ENCODE measurements at places on chromosomes 12 and 14. TPM values are rescaled to one million over a fixed set of nuclear protein-coding genes. Genes with fewer than 3 reads are reported as not detected.

The C12orf76 gene
- total RNA-seq = 25.8 TPM

The MYO1A gene
- total RNA-seq = 1.4 TPM

- peak; percentile 31 for DNase-seq
Measured at GRCh38 chr14:103057372-103058163, at the start of gene CDC42BPB. TSS of gene CDC42BPB (minus strand) at chr14:103057549. CDS start at chr14:103057173, 376 bp downstream.

- no peak for DNase-seq
Measured at GRCh38 chr14:68972507-68973218, 6.4 kb downstream of the ACTN1 start.

DNA sequence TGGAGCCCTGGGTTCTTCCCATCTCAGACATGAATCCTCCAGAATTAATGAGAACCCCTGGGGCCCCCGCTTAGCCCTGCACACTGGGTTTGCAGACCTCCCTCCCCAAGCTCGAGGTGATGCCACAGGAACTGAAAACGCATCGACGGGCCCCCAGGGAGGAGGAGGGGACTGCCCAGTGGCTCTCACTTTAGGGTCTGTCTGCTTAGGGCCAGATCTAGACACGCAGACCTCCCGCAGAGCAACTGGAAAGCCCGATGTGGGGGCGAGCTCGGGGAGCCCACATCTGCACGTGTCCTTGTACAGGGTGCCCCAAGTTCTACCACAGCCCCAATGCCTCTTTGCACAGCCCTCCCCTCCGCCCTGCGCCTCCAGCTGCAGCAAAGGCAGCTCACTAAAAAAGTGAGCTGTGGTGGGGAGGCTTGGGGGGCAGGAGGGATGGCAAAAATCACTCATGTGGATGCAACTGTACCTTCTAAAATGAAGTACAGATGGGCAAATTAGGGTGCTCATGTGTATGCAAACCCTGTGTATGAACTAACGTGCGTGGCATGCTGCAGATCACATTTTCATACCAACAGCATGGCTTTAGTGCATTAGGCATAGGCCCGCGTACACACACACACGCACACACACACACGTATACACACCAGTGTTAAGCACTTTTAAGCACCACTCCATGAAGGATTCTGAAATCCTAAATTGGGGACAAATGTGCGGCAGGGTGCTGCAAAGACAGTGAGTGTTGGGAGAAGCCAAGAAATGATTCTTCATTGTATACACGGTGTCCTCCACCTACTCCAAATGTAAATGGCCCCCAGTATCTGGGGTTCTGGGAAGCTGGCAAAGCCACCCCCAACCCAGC, 99.9 kb upstream of the MAP1LC3B2 start:
- DNase-seq = no peak

The CMA1 gene
- total RNA-seq = not detected

DNA sequence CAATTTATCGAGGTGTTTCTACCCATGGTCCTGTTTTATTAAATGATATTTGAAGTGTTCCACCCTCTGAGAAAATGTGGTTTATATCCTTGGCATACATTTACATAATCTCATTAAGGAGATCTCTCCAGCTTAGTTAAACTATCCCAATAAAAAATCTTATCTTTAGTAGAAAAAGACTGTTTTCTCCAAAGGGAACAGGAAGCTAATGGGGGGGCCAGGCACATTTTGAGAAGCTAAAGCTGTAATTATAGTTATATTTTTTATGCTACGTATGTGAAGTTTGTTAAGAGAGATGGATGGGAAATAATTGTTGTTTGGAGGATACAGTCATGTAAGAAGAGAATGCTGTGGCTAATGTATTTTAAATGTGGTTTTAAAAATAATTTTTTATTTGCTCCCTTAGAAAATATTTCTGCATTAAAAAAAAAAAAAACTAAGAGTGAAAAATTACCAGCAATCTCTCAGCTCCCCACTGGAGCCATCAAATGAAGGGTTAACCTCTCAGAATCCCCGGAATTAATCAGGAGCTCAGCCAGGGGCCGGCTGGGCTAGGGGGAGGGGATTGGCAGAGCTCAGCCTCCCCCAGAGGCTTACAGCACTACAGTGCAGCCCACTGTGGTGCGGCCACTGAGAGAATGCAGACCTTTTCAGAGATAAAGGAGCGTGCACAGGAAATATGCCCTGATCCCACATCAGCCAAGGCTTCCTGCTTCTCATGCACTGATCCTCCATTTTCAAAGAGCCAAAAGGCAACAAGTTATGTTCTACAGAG, 185.8 kb downstream of the EGLN3 start:
- no peak for DNase-seq

The ARHGEF25 gene
- total RNA-seq = 0.25 TPM

The SLC4A8 gene
- total RNA-seq = 4.4 TPM

DNA sequence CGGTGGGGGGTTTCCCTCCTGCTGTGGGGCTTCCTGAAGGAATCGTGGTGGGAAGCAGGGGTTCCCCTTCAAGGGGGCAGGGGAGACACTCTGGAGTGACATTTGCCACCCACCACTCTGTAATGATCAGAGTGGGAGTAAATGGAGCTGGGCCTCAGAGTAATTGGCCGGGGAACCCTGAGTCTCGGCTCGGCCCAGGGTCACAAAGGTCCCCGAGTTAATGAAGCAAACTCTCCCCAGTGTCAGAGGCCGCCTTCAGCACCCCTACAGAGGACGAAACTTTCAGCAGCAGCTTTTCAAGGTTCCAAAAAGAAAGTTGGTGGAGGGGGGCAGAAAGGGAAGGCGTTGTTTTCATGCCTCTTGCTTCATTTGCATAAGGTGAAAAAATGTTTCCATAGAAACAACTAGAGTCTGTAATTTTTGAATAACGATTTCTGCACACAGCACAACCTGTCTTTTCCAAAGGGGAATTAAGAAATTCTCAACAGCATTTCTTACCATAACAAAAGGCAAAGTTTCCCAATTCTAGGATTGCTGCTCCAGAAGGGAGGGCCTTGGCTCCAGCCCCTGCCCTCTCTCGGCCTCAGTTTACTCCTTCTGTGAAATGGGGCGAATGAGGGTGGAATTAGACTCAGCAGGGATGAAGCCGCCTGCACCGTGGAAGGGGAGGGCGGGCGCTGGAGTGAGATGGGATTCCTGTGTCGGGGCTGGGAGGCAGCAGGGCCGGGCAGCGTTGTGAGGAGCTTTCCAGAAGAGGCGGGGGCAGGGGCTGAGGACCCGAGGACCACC, 67.0 kb upstream of the BEGAIN start:
- no peak for DNase-seq

- no peak for DNase-seq
Measured at GRCh38 chr12:14138495-14138894, 157.1 kb upstream of the GRIN2B start.

DNA sequence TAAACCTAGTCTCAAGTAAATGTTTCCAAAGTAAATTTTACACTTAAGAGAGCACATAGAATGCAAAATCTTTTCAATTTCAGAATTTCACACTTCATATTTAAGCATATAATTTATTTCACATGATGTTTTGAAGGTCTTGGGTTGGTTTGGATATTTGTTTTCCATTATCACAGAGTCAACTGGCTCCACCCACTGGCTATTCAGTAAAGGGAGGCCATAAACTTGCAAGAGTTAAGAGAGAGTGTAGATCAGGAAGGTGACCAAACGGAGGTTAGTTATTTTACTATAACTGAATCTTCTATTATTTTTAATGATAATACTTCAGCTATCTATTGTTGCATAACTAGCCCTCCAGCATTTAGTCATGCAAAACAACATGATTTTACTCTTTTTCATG, 6.2 kb upstream of the CPNE8 start:
- DNase-seq = no peak

The PLEKHG3 gene
- total RNA-seq = 36.0 TPM

The KRT77 gene
- total RNA-seq = not detected

GRCh38 chr14:37585971-37586796, 8.9 kb downstream of the FOXA1 start:
- DNase-seq = no peak

The TEDC1 gene
- total RNA-seq = 40.7 TPM

The PRB2 gene
- not detected for total RNA-seq

DNA sequence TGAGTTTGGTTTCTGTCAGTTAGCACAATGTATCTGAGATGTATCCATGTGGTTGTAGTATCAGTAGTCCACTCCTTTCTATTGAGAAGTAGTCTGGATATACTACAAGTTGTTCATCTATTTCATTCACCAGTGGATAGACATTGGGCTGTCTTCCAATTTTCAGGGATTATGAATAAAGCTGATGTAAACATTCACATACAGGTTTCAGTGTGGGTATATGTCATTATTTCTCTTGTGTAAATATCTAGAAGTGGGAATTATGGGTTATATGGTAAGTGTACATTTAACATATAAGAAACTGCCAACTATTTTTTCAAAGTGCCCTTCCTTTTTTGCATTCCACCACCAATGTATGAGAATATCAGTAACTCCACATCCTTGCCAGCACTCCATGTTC, 35.9 kb downstream of the PHLDA1 start:
- no peak for DNase-seq

DNA sequence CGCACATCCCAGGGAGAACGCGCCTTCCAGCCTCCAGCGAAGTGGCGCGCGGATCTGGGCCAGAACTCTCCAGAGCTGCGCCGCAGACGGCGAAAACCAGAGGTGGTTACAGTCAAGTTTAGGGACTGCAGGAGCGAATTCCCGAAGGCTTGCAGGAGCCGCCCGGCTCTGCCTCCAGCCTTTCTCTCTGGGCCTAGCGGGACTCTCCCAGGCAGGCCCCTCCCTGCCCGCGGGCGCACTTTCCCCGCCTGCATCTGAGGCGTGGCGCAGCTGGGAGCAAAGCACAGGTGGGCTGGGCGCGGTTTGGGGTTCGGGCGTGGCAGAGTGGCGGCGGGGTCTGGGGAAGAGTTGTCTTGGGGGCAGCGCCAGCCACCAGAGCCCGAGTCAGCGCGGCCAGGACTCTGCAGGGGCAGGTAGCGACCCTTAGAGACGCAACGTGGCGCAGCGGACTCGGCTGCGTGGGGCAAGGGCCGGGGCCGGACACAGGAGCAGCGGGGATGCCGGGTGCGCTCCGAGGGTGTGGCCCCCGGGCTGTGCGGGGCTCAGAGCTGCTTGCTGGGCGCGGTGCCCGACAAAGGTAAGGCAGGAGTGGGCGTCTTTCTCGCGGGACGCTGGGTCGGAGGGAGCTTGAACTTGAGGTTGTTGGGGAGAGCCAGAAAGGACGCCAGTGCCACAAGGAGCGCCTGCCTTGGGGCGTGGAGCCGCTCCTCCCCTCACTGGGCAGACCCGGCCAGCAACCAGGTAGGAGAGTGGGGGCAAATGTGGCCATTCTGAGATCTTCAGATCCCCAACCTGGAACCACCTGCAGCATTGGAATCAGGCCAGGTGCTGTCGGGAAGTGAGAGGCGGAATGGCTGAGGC, 1126.0 kb downstream of the AACS start:
- DNase-seq = no peak

GRCh38 chr12:8912914-8913313, 1.4 kb upstream of the PHC1 start:
- peak; percentile 18 for DNase-seq

The SPX gene
- total RNA-seq = not detected

The M6PR gene
- 181 TPM for total RNA-seq

Data from activated CD4-positive, alpha-beta T cell treated with anti-CD3 and anti-CD28 coated beads, Interleukin-2, amount 10 ng/mL, durations not matched to agents 7 days and 5 days (primary cell).